ENCODE measurements at places on chromosomes 5 and 9. TPM values are rescaled to one million over a fixed set of nuclear protein-coding genes. Genes with fewer than 3 reads are reported as not detected.

DNA sequence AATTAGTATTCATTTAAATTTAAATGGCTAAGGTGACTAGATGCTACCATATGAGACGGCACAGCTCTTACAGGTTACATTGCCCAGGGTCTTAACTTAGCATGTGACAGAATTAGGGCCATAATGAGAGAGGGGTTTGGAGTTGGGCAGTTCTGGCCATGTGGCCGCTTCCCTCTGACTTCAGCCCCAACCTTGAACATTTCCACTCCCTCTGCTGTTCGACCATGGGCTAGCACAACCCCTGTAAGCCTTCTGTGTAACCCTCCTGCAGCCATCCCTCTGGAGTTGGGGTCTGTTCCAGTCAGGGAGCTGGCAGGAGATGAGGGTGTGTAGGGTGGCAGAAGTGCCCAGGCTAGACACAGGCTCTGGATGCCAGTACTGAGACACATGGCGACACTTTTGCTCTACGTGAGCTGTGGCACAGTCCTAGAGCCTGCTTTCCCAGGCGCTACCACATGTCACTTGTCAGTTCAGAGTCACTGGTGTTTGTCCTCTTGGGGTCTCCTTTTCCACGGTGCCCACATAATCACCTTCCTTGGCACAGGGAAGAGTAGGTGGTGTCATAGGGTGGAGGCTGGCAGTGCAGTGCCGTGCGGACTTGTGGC is 128.7 kb upstream of the PITX1 start:
- no peak for DNase-seq

DNA sequence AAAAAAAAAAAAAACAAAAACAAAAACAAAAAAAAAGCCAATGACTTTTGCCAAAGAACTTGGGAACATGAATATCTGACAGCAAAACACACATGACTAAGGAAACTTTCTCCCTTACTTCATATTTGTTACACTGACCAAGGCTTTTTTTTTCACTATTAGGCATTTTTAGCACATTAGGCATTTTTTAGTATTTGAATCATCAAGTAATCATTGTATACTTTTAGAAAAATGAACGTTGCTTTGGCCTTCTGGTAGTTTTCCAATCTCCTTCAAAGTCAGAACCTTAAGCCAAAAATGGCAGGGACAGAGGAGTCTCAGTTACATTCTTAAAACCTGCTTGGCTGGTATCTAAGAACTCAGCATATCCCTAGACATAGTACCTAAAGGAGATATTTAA is 19.3 kb downstream of the NREP start:
- DNase-seq = peak; percentile 8

ADGRD2 gene
- total RNA-seq = not detected

DNA sequence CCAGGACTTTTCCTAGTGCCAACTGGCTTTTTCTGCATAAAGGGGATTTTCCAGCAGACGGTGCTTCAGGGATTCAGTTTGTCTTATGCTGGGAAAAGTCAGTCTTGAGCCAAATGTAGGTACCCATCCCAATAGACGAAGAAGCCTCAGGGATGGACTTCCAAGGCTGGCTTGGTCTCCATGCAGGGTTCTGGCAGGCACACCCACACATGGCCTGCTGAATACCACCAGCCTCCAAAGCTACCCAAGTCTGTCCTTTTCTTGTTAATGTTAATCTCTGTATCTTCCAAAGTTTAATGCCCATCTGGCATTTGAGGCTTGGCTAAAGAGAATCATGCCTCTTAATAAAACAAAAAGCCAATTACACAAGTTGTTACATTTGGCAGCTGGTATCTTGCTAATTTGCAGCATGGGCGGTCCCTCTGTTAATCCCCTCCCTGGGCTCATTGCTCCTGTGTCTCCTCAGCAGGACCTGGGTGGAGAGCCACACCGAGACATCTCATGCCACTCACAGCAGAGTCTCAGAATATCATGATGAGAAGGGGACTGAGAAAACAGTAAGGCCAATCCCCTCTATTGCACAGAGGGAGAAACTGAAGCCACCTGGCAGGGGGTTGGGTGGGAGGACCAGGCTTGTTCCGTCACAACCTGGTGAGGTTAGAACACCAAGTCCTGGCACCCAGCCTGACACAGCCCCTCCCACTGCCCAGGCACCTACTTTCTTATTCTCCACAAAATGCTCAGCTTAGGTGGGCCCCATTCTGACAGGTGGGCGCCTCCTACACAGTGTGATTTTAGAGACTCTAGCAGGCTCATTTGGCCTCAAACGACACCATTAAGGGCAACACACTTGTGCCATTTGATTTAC is 243.2 kb downstream of the FSTL4 start:
- no peak for DNase-seq

DAB2 gene
- 94.8 TPM for total RNA-seq

GRCh38 chr5:176824604-176825003 is 14.2 kb downstream of the UNC5A start:
- DNase-seq = no peak

ASTN2 gene
- 0.99 TPM for total RNA-seq

DNA sequence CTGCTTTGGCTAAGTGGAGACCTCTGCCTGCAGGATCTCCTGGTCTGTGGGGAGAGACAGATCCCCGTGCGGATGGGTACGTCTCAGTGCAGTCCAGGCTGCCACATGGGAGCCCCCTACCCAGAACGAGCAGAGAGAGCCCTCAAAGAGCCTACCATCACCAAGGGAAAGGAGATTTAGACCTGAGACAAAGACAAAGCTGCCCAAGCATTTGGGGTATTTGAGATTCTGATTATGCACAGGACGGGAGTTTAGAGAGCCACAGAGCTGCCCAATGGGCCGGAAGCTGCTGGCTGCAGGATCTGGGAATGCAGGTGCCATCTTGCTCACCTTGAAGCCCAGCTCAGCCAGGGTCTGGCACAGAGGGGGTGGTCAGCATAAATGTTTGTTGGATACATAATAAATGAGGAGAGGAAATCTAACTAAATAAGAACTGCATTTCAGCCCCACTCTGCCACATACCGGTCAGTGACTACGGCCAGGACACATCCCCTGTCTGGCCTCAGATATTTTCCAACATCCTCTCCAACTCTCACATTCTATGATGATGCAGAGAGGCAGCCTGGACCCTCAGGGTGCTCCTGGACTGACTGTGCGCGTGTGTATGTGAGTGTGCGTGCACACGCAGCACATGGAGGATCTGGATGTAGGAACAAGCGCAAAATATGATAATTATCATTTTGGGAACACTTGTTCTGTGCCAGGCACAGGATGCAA is 157.8 kb downstream of the FGF18 start:
- DNase-seq = no peak

GLRA1 gene
- not detected for total RNA-seq

DNA sequence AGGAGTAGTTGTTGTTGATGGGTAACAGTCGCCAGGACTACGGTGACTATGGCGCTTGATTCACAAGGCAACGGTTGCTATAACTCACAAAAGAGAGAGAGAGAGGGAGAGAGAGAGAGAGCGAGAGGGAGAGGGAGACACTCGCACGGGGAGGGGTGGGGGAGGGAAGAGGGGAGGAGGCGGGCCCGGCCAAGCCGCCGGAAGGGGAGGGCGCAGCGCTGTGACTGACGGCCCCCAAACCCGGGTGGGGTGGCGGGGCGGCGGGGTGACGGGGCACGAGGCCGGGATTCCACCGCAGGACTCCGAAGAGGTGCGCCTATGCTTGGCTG is at the start of gene RFX3:
TSS of gene RFX3 (minus strand) at position 166 of the 329 bp plus-strand sequence. CDS start 130,413 bp downstream, outside the sequence.
- DNase-seq = peak; percentile 98

DNA sequence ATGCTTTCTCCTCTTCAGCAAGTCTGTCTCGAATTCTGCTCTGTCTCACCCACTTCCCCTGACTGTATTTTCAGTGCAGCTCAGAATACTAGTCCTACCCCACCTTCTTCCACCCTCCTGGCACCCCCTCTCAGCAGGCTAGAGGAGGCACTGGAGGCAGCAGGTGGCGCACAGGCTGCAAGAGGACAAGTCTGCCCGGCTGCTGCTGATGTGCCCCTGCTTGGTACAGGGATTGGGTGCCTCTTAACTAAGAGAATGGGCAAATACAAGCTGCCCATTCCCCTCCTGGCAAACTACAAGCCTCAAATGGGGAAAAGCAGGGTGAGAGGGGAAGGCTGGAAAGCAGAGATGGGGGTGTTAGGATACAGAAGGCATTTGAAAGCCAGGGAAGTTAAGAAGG is 5.1 kb downstream of the TLN1 start:
- peak; percentile 56 for DNase-seq

GRCh38 chr5:144487761-144488160 is 317.1 kb downstream of the KCTD16 start:
- DNase-seq = no peak

DNA sequence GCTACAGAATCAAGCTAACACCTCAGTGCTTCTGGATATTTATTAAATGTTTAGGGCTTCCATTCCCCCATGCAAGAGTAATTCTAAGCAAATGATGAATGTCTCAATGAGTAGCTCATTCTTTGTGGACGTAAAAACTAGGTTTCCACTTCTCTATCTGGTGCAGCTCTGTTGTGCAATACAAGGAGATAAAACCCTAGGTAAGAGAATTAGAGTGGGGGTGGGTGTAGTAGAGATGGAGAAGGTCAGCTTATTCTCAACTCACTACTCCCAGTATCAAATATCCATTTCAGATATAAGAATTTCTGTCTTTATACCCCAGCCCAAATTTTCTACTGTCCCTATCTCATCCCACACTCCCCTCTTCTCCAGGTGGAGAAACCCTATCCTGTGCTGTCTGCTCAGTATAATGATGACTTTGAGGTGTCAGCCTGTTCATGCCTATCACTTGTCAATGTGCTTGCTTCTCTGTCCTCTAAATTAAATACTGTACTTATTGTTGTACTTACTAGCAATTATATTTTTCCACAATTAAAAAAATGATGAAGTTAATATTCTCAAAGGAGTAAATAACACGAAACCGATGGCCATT is 4.3 kb upstream of the FYB1 start:
- DNase-seq = no peak

DNA sequence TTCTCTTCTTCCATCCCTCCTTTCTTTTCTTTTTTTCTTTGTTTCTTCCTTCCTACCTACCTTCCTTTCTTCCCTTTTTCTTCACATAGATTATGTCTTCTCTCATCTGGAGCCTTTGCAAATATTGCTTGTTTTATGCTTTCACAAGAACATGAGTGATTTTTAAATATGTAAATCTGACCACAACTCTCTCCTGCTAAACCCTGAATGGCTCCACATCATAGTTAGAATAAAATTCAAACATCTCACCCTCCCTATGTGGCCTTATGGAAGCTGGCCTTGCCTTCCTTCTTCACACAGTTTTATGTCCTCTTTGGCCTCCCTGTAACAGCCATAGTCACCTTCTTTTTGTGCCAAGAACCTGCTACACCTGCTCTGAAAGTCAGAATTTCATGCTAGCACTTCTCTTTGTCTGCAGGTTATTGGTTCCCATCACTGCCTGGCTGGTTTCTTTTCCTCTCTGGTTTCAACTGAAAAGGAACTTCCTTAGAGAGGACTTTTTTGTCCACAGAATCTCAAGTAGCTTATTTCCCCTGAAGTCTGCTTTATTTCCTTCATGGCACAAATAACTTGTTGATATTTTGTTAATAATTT is 114.3 kb upstream of the TNC start:
- no peak for DNase-seq

DNA sequence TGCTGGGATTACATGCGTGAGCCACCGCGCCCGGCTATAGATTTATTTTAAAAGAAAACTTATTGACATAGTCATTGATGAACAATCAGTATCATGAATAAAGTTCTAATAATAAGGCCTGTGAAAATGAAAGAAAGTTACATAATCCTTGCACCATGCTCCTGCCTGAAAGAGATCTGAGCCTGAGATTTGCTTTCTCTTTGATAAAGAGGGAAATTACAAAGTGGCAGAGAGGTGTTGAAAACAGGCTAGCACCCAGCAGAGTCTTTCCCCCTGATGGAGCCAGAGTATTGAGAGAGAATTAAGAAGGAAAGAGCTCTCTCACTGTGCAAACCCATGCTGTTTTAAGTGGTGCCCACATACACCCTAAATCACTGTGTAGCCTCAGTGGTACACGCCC is 37.2 kb downstream of the SLC6A7 start:
- no peak for DNase-seq

DNA sequence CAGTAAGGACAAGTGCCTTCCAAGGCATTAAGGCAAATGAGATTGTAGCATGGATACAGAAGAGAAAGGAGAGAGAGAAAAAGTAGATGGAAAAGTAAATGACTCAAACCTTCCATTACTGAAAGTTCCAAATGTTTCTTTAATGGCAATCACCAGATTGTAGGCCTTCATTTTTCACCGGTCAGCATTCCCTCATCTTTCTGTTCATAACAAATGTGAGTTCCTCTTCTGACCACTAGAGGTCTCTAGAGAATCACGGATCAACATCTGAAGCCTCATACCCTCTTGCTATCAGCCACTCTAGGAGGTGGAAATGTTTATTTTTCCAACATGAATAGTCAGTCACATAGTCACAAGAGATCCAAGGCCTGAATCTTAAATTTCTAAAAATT is 73.6 kb upstream of the RPS23 start:
- peak; percentile 91 for DNase-seq

NR4A3 gene
- under 0.01 TPM for total RNA-seq

SLC34A3 gene
- total RNA-seq = not detected

SNCAIP gene
- total RNA-seq = 10.7 TPM

DNA sequence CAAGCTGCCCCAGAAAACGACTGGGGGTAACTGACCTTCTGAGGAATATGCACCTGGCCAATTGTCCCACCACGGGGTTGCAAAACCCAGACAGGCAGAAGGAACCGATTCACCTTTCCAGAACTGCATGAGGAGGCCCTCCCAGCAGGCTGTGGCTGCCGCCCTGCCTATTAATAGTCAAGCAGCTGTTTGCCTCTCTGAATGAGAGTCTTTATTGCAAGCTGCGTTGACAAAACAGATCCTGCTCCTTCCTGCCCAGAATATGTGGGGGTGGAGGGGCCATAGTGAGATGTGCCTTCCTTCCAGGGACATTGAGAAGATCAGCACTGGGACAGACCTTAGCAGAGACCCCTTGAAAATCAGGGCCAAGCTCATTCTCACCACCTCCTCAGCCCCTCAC is 18.3 kb upstream of the TCOF1 start:
- DNase-seq = no peak

C5orf46 gene
- not detected for total RNA-seq

DNA sequence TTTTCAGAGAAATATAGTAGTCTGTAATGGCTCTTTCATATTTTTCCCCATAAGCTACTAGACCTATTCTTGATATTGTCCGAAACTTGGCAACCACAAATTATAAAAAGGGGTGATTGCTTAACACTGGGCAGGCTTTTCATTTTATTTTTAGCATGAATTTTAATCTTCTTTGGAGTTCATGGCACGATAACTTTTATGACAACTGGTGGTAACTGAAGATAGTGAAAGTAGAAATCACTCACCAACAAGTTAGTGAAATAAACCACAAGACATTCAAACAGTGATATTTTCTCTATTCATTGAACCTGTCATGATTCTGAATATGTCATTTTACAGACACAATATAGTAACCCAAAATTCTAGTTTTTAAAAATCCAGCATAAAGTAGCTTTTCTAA is 213.9 kb downstream of the PRDM9 start:
- no peak for DNase-seq
